Osteocyte (in vitro differentiated cells): ENCODE measurements at places on chromosomes 11 and 22.

DNA sequence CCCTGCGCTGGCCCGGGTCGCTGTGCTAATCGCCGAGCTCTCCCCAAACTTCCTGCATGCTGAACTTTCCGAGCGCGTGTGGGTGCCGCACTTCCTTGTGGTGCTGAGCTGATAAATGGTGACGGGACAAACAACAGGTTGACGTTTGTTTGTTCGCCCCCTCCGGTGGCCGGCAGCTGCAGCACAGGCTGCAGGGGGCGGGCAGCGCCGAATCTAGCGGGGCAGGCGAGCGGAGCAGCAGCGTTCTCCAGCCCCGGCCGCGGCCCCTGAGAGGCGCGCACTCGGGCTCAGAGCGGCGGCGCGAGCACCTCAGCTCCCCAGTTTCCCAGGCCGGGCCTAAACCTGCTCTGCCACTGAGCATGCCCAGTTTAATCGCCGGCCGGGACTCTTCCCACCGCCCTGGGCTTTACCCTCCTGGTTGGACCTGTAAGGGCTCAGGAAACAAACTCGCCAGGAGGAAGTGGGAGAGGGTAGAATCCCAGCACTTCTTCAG, at the start of gene PDGFD:
Gene PDGFD (minus strand): TSS at position 120 of the 493 bp plus-strand sequence.
- peak; percentile 85 for DNase-seq

GRCh38 chr22:29397791-29398190, 9.4 kb upstream of the AP1B1 start:
- DNase-seq: no peak

- DNase-seq: no peak
Measured at GRCh38 chr22:45507798-45508197, 5.1 kb downstream of the FBLN1 start.

GRCh38 chr11:33735271-33736147, 714 bp downstream of the CD59 start:
- DNase-seq: no peak

DNA sequence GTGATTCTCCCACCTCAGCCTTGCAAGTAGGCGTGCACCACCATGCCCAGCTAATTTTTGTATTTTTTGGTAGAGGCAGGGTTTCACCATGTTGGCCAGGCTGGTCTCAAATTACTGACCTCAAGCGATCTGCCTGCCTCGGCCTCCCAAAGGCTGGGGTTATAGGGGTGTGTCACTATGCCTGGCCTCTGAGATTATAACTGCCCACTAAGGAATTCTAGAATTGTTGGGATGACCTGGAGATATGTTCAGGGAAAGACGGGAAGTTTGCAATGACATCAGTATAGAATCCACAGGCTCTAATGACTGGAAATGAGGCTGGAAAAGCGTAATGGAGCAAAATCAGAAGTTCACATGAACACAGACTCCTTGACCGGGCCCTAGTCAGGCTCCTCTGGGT, 62.2 kb downstream of the CLMP start:
- DNase-seq: no peak

GRCh38 chr11:134761386-134761785, 349.3 kb upstream of the B3GAT1 start:
- DNase-seq: peak; percentile 64

DNA sequence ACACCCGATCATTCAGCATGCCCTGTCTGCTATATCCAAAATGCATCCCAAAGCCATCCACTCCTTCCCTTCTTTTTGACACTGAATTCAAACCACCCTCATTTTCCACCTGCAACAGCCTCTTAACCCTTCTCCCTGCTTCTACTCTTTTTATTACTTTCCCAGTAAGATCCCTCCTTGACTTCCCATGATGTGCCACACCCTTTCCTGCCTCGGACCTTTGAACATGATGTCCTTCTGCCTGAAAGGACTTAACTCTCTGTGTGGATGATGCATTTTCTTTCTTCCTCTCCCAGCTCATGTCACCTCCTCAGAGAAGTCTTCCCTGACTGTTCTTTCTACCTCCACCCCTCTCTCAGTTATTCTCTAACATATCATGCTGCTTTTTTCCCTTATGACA, 36.5 kb downstream of the HTR3A start:
- no peak for DNase-seq

GRCh38 chr11:61121192-61121831, 19.0 kb downstream of the CD5 start:
- DNase-seq: no peak

GRCh38 chr11:28104425-28104824, 3.5 kb downstream of the KIF18A start:
- no peak for DNase-seq

DNA sequence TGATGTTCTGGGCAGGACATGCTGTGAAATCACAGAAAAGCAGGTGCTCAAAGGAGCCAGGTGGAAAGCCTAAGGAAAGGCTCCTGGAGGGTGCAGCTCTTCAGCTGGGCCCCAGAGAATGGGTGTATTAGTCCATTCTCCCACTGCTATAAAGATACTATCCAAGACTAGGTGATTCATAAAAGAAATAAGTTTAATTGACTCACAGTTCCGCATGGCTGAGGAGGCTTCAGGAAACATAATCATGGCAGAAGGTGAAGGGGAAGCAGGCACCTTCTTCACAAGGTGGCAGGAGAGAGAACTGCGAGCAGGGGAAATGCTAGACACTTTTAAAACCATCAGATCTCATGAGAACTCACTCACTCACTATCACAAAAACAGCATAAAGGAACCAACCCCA, 43.1 kb upstream of the DEUP1 start:
- no peak for DNase-seq

DNA sequence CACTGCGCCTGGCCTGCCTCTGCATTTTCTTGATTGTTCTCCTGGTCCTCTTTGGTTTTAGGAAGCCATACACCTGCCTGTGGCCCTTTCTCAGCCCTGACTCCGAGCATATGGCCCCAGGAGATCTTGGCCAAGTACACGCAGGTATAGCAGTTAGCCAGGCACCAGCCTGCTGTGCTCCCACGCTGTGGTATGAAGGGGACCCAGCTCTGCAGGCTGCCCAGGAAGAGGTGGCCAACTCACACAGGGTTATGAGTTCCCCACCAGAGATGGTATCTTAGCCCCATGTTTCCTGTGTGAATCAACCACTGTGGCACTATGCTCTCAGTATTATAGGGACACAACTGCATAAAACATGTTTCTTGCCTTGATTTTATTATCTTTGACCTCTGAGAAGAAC, 31.1 kb downstream of the SGSM3 start:
- DNase-seq: no peak

DNA sequence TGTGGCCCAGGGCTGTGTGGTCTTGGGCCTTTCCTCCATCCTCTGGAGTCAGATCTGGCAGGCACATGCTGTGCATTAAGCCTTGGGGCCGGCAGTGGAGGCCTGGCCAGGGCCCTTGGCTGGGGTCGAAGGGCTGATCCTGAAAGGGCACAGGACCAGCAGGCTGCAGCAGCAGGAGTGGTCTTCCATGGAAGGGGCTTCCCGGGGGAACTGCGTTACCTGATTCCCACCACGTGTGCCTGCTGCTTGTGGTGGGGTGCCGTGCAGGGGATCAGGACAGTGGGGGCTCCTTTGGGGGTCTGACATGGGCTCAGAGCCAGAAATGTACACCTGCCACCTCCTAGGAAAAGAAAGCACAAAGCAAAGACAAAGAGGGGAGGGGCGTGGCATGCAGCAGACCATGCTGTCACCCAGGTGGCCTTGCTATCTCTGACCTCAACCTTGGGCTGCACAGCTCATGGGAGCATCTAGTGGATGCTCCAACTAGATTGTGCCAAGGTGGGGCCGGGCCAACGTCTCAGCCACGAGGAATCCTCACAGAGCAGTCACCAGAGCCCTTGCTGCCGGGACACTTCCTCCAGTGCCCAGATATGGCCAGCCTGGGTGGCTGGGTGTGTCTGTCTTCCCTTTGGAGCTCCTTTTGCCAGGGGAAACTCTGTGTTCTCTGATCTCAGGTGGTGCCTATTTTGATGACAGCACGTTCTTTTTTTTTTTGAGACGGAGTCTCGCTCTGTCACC, 17.9 kb upstream of the YPEL1 start:
- no peak for DNase-seq

- no peak for DNase-seq
Measured at GRCh38 chr11:41457216-41458014, 2.0 kb downstream of the LRRC4C start.

DNA sequence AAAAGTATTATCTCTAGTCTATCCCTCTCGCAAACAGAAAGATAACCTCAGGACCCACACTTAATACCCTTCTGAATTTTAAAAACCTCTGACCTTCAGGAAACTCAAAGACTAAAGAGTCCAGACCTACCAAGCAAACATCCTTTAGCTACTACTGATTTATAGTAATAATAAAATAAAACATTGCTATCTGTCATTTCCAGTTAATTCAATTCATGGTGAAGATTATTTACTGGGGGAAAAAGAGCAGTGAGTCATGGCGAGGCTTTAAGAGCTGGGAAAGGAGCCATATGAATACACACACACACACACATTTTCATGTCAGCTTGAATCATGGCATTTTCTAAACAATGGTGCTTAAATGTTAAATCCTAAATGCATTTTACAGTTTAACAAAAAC, 87.1 kb downstream of the FAM76B start:
- no peak for DNase-seq

GRCh38 chr11:83723999-83724398, 437.8 kb upstream of the CCDC90B start:
- no peak for DNase-seq

DNA sequence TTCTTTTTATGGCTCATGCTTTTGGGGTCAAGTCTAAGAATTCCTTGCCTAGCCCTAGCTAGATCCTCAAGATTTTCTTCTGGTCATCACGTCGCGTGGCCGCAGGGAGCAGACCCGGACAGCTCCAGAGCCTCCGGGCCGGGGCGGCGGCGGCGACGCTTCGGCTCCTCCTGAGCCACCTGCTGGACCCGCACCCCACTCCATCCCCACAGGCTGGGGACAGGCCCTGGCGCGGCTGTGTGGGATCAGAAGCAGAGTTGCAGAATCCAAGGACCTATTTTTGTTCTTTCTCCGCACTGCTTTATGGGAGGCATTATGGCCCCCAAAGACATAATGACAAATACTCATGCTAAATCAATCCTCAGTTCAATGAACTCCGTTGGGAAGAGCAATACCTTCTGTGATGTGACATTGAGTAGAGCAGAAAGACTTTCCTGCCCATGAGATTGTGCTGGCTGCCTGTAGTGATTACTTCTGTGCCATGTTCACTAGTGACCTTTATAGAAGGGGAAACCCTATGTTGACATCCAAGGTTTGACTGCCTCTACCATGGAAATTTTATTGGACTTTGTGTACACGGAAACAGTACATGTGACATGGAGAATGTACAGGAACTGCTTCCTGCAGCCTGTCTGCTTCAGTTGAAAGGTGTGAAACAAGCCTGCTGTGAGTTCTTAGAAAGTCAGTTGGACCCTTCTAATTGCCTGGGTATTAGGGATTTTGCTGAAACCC, 12.4 kb upstream of the SCARF2 start:
- DNase-seq: no peak

DNA sequence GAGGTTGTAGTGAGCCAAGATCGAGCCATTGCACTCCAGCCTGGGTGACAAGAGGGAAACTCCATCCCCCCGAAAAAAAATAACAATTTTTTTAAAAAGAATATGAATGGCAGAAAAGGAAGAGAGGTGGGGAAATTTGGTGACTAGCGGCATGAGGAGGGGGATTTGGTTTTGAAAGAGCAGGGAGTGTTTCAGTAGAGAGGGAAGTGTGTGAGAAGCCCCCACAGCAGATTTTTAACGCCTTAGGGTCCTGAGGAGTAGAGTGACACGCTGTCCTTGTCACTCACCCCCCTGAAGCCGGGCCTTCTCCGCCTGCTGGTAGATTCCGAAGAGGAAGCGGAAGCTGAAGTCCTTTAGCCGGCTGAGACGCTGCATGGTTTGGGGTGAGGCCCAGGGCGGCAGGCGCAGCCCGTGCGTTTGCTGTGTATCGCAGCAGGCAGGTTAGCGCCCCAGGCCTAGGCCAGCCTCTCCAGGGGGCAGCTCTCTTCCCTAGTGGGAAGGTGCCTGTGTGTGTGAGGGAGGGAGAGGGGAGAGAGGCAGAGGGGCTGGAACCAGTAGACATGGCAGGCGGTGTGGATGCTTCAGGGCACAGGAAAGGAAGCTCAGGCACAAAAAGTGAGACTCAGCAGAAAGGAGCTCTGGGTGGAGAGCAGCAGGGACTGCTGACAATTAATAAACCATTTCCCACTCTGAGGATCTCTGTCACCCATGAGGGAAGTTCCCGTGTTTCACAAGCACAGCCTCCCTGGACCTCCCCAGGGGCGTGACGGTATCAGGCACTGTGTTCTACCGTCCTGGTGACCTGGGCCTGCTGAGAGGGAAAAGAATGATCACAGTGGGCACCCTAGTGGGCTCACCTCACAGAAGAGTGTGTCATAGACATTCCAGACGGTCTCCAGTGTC, 3.9 kb downstream of the ACP2 start:
- peak; percentile 84 for DNase-seq

GRCh38 chr11:131495423-131495822, 125.0 kb downstream of the NTM start:
- DNase-seq: no peak

GRCh38 chr11:120858740-120859139, 165.2 kb upstream of the TBCEL start:
- DNase-seq: no peak

GRCh38 chr22:19837915-19838314, 16.8 kb downstream of the GNB1L start:
- no peak for DNase-seq

- no peak for DNase-seq
Measured at GRCh38 chr22:30492144-30492543, 13.4 kb downstream of the SEC14L4 start.

- no peak for DNase-seq
Measured at GRCh38 chr11:32893093-32893342, 407 bp downstream of the QSER1 start.

- DNase-seq: no peak
Measured at GRCh38 chr11:117704395-117705100, 92.5 kb downstream of the DSCAML1 start.

DNA sequence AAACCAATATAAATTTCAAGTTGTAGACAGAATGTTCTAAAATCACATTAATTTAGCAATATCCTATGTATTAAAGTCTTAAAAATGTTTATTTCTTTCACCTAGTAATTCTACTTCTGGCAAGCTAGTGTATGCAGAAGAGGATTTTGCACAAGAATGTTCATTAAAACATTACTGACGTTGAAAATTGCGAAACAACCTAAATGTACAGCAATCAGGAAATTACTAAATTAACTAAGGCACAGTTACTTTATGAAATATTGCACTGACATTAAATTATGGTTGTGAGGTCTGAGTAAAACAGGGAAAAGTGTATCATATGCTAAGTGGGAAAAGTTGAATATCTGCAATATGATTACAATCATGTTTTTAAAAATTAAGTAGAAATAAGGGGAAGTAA, 4.1 kb downstream of the SLC36A4 start:
- no peak for DNase-seq

DNA sequence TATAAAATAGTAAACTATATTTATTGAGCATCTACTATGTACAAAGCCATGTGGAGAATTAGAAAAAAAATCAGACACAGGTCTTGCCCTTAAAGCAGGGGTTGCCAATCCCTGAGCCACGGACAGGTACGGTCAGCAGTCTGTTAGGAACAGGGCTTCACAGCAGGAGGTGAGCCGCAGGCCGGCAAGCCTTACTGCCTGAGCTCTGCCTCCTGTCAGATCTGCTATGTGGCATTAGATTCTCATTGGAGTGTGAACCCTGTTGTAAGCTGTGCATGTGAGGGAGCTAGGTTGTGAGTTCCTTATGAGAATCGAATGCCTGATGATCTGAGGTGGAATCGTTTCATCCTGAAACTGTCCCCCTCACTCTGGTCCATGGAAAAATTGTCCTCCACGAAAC, 2.1 kb upstream of the RAG2 start:
- DNase-seq: no peak

- DNase-seq: no peak
Measured at GRCh38 chr11:71446942-71447688, 1.1 kb downstream of the DHCR7 start.

GRCh38 chr22:50269970-50270665, at the start of gene MAPK11:
MAPK11 (minus strand) TSS chr22:50270380; CDS start chr22:50270292, 88 bp downstream.
- no peak for DNase-seq
